ENCODE measurements at places on chromosomes 2 and 18.

- DNase-seq = no peak
Measured at GRCh38 chr2:15334644-15335326, 226.3 kb downstream of the NBAS start.

GRCh38 chr2:226656367-226656766 lies 143.3 kb downstream of the IRS1 start:
- DNase-seq = no peak

DNA sequence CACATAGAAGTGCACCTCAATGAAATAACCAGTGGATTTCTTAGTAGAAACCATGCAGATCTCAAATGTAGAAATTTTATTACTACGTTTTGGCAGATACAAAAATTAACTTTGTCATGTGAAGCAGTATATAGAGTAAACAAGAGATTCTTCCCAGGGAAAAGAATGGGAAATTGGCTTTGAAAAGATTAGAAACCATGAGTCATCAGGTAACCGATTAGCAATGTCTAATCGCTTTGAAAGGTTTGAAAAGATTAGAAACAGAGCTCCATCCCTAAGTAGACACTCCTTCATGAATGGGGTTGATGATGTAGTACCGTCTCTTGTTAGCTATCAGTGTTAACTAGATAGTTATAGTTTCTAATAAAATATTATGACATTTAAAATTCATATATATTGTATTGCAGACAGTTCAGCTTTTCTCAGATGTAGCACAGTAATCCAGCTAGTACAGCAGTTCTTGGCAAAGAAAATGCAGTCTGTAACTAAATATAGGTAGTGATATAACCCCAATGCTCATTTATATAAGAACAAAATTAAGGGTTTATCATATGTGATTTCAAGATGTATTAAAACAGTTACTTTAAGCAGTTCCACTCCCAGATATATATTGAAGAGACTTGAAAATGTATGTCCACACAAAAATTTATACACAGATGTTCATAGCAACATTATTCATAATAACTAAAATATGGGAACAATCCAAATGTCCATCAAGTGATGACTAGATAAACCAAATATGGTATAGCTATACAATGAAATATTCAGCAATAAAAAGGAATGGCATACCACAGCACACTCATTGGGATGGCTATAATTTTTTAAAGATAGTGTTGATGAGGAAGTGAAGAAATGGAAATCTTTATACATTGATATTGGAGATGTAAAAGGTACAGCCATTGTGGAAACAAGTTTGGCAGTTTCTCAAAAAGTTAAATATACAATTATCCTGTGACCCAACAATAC lies 113.9 kb downstream of the PTPN4 start:
- DNase-seq = no peak

DNA sequence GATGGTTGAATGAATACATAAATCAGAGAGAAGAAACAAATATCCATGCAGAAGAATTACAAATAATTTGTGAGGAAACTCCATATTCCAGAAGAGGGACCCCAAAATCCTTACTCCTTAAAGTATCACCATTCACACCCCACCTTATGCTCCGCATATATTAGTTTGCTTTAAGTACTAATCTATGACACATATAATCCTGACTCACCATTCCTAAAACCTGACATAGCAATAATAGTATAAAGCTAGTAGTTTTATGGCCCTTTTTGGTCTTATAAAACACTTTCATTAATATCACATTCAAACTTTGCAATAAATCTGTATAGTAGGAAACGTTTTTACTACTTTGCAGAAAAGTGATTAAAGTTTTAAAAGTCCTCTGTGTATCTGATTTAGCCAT lies 719.0 kb upstream of the SLC39A10 start:
- no peak for DNase-seq

- DNase-seq = no peak
Measured at GRCh38 chr18:61924550-61924949, 31.7 kb upstream of the RNF152 start.

- DNase-seq = no peak
Measured at GRCh38 chr2:172811027-172811426, 75.4 kb downstream of the RAPGEF4 start.

DNA sequence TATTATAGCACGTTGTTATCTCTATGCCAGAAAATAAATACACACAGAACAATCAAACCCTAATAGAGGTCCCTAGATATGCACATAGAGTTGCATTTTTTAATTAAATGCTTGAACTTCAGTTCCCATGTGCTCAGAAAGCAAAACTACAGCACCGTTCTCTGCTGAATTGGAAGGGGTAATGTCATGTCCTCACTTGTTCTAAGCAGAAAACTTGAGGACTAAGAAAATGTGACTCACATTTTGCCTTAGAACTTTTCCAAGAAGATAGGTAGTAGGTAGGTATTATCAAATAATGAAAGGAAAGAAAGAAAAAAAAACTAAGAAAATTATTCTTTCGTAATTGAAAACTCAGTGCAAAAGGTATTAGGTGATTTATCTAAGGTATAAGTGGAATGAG lies 607.3 kb downstream of the ERBB4 start:
- no peak for DNase-seq

DNA sequence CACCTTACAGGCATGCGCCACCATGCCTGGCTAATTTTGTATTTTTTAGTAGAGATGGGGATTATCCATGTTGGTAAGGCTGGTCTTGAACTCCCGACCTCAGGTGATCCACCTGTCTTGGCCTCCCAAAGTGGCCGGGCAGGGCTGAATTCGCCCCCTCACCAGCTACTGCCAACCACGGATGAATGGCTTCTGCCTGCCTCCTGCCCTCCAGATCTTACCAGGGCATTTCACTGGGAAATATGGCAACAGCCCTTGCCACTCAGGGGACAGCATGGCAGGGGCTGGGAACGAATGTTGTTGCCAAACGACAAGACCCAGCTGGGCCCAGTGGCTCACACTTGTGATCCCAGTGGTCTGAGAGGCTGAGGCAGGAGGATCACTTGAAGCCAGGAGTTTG lies 1.8 kb upstream of the ALPP start:
- no peak for DNase-seq

GRCh38 chr2:219387306-219388120 lies at the start of gene DNPEP:
DNPEP (minus strand) TSS chr2:219387912; CDS start chr2:219387794, 118 bp downstream.
- DNase-seq = peak; percentile 90

- DNase-seq = no peak
Measured at GRCh38 chr18:14912967-14913366, 165.0 kb downstream of the ANKRD30B start.

DNA sequence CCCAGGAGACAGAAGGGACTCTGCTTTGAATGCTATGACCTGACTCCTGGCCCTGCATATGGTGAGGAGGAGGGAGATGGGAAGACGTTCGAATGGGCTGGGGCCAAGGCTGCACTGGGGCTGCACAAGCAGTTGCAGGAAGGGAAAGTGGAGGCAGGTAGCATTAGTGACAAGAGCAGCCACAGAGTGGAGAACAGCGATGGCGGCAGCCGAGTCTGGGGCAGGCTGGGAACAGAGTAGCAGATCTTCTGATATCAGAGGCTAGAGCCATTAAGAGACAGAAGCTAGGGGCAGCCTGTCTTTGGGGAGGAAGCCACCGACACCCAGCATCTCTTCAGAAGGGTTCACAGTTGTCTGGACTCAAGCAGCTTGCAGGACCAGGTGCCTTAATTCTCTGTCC lies 50.1 kb downstream of the ST3GAL5 start:
- no peak for DNase-seq

DNA sequence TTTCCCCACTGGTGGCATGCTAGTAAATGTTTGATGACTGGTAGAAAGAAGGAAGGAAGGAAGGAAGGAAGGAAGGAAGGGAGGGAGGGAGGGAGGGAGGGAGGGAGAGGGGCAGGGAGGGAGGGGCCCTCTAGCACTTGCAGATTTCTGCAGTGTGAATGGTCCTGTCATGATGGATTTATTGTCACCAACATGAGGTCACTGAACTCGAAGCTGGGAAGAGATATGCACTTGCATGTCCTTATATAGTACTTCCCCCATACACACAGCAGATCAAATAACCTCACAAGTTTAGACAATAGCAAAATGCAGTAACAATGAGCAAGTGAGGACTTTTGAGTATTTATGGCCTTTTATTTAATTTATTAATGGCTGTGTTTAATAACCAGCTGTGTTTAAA lies 44.5 kb upstream of the CXCR4 start:
- DNase-seq = no peak

- no peak for DNase-seq
Measured at GRCh38 chr18:39841482-39842365, 2113.3 kb upstream of the PIK3C3 start.

DNA sequence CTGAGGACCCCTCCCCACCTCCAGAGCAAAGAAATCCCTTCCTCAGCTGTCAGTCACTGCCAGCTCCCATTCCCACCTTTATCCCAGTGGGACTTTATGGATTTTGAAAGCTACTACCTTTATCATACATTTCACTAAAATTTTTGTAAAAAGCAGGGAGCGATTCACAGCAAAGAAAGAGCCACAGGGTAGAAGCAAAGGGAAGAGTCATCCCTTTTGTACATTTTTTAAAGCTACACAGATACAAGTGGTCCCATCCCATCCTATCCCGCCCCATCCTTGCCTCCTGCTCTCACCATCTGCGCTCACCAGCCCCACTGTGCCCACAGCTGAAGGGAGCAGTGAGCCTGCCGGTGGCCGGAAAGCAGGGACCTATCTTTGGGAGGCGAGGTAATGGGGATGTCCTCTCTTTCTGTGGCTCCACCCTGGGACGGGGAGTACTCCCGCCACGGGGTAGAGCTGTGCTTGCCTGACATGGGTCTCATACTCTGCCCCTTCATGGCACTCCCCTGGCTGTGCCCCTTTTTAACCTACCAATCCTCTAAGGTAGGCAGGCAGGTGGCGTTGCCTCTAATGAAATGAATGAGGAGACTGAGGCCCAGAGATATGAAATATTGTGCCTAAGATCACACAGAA lies 13.2 kb downstream of the SH2D6 start:
- DNase-seq = no peak

DNA sequence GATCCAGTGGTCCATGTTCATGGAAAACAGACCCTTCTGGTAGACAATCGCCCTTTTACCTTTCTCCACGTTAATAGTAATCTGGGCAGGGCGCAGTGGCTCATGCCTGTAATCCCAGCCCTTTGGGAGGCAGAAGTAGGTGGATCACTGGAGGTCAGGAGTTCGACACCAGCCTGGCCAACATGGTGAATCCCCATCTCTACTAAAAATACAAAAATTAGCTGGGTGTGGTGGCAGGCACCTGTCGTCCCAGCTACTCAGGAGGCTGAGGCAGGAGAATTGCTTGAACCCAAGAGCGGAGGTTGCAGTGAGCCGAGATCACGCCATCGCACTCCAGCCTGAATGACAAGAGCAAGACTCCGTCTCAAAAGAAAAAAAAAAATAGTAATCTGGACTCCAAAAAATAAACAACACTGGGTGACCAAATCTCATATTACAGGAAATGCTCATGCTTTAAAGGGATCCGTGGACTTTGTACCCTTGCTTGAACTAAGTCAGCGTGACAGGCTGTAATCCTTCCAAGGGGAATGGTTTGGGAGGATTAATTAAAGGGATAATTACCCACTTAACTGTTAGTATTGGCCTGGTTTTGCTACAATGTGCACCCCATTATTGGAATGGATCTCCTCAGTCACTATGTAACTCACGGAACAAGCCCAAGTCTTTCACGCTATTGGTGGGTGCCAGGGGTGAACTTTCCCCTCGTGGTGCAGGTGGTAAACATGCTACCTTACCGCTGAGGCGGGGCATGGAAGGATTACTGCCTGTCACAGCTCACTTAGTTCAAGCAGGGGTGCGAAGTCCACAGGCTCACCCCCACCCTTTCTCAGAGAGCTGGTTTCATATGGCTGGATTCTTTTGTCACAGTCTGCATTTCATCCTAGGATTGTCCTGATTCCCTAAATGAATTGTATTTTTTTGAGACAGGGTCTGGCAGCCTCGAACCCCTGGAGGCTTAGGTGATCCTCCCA lies 36.7 kb downstream of the PROC start:
- no peak for DNase-seq

- DNase-seq = no peak
Measured at GRCh38 chr2:77087987-77088414, 434.2 kb downstream of the LRRTM4 start.

GRCh38 chr2:214587442-214587841 lies 176.6 kb downstream of the VWC2L start:
- DNase-seq = no peak

- no peak for DNase-seq
Measured at GRCh38 chr2:128310761-128311160, 7.9 kb downstream of the HS6ST1 start.

DNA sequence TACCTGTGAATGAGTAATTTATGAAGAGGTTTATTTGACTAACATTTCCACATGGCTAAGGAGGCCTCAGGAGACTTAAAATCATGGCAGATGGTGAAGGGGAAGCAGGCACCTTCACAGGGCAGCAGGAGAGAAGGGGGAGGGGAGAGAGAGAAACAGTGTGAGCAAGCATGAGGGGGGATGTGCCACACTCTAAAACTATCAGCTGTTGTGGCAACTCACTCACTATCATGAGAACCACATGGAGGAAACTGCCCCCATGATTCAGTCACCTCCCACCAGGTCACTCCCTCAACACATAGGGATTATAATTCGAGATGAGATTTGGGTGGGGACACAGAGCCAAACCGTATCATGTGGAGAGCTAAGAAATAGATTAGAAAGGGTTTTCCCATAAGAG lies 309.0 kb downstream of the RDH14 start:
- no peak for DNase-seq

DNA sequence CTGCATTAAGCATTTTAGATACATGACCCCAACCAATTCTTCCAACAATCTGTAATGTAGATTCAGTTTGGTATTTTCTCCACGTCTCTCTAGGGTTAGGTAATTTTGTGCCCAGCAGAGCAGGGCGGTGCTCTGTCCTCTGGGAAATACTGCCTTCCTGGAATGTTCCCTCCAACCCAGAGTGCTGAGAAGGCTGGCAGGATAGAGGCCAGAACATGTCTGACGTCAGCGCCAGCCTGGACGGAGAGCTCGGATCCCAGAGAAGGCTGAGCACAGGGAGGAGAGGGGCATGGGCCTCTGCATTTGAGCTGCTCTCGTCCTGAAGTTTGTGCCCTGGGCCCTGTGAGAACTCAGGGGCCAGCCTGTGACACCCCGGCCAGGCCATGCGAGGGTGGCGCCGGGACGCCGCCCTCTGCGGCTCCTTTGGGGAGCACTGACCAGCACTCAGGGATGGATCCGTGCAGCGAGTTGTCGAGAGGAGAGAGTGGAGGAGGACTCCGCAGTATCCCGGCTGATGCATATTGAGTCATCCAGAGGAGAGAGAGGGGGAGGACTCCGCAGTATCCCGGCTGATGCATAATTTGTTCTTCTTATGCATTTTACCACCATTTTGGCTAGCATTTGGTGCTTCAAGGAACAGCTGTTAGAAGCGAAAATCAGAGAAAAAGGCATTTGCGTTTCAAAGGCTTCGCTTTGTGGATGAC lies 80.0 kb upstream of the PXDN start:
- DNase-seq = no peak

DNA sequence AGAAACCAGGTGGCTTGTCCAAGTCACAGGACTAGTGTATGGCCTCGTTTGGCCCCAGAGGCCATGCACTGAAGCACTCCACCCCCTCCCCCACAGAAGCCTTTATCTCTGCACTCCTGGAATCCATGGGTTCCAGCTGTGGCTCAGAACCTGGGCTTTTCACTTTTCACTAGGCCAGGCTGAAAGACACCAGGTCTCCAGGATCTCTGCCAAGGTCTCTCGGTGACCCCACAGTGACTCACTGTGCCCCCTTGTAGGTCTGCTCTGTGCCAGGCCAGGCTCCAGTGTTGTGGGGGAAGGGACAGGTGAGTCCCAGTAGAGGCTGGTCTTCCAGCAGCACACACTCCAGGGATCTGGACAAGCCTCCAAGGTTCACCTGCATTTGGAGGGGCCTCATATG lies 31.0 kb upstream of the GLI2 start:
- DNase-seq = no peak

Measured in activated CD8-positive, alpha-beta memory T cell treated with anti-CD3 and anti-CD28 coated beads for 4 hours (primary cell).